ENCODE measurements at places on chromosomes 2 and 18.

- DNase-seq, result peak; percentile 84
Measured at GRCh38 chr2:214706986-214707385, 102.5 kb downstream of the BARD1 start.

DNA sequence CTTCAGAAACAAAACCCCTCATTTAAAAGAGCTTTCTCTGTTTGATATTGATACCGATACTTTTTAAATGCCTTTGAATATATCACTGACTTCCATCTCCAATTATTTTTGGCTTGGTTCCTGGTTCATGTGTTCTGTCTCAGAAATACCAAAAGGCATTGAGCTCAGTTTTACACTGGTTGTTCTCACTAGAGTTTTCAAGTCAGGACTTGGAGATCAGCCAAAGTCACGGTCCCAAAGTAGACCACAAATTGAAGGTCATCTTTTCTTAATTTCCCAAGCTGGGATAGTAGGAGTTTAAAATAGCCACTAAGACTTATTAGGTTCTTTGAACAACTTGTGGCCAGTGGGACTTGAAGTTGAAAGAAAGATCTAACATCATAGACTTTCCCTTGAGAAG lies 24.2 kb downstream of the DHRS9 start:
- peak; percentile 11 for DNase-seq

GRCh38 chr18:76515576-76515975 lies 20.5 kb upstream of the ZNF516 start:
- peak; percentile 43 for DNase-seq

GRCh38 chr2:128411431-128411830 lies 92.8 kb upstream of the HS6ST1 start:
- DNase-seq, result no peak

DNA sequence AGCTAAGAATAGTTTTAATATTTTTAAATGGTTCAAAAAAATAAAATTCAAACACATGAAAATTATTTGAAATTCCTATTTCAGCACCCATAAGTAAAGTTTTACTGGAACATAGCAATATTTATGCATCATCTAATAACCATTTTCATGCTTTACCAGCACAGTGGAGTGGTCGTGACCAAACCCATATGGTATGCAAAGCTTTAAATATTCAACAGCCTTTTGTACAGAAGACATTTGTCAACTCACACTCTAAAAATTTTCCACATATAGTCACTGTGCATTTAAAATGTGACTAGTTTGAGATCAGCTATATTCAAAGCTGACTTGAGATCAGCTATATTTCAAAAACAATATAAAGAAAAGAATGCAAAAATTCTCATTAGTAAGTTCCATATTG lies 46.2 kb downstream of the PUM2 start:
- no peak for DNase-seq

GRCh38 chr2:191479680-191480023 lies 198.3 kb upstream of the NABP1 start:
- no peak for DNase-seq

DNA sequence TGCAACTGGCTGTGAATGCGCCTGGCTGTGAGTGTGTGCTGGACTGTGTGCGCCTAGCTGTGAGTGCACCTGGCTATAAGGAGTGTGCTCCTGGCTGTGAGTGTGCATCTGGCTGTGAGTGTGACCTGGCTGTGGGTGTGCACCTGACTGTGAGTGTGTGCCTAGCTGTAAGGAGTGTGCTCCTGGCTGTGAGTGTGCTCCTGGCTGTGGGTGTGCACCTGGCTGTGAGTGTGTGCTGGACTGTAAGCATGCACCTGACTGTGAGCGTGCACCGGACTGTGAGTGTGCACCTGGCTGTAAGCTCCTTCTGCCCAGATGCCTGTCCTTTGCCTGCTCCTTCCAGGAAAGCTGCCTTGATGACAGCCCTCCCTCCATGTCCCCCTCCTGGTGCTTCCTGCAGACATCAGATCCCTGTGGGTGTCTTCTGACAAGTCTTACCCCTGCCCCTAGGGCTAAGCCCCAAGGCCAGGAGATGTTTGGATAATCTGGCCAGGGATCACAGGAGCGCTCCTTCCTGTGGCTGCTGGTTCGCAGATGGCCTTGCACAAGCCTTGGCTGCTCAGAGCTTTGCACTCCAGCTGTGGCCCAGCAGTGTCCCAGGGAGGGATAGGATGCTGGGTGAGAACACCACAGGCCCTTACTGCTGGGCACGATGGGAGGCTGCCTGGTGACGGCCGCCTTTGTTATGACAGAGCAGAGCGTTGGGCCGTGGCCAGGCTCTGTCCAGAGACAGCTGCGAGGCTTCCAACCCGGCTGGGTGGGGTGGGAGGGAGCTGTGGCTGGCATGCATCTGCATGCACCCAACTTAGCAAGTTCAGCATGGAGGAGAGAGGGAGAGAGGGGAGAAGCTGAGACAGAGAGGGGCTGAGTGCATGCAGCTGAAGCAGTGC lies 89.9 kb downstream of the GLI2 start:
- DNase-seq, result no peak

- no peak for DNase-seq
Measured at GRCh38 chr18:13745696-13746095, 19.2 kb downstream of the RNMT start.

Data from OCI-M1 (cell line).